Uterine smooth muscle cell (primary cell): ENCODE measurements at places on chromosomes 11 and 22. TPM values are rescaled to one million over a fixed set of nuclear protein-coding genes. Genes with fewer than 3 reads are reported as not detected.

SCARF2 gene
- total RNA-seq = 18.2 and 36.9 TPM in 2 replicates

KRTAP5-1 gene
- total RNA-seq = not detected in 2 replicates

BID gene
- total RNA-seq = 14.5 and 16.3 TPM in 2 replicates

ESAM gene
- total RNA-seq = 0.62 and 0.89 TPM in 2 replicates

C11orf52 gene
- 0.11 and 0.25 TPM in 2 replicates for total RNA-seq

BCO2 gene
- total RNA-seq = 6.1 and 15.3 TPM in 2 replicates

ANO3 gene
- 1.00 and 1.2 TPM in 2 replicates for total RNA-seq

ACTN3 gene
- under 0.01 TPM in 1 of 2 replicates, not detected in the other for total RNA-seq

MSANTD2 gene
- 8.5 and 12.3 TPM in 2 replicates for total RNA-seq

CCDC73 gene
- under 0.01 TPM in 1 of 2 replicates, not detected in the other for total RNA-seq

SAA4 gene
- total RNA-seq = not detected in 2 replicates

PIH1D2 gene
- 0.87 and 2.2 TPM in 2 replicates for total RNA-seq

LRFN4 gene
- total RNA-seq = 23.6 TPM in 2 replicates
